Stimulated activated CD8-positive, alpha-beta memory T cell treated with anti-CD3 and anti-CD28 coated beads, Interleukin-15, amount 100 ng/mL, for 1 hour (primary cell): ENCODE measurements at places on chromosomes 5 and 9.

DNA sequence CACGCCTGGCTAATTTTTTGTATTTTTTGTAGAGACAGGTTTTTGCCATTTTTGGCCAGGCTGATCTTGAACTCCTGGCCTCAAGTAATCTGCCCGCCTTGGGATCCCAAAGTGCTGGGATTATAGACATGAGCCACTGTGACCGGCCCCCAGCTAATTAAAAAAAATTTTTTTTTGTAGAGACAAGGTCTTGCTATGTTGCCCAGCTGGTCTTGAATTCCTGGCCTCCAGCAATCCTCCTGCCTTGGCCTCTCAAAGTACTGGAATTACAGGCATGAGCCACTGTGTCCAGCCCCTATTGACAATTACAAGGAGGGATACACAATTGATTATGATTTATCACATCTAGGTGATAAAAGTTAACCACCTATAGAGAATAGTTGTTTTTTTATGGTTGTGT is 59.5 kb downstream of the NR2F1 start:
- DNase-seq: no peak

- DNase-seq: no peak
Measured at GRCh38 chr5:149399775-149400174, 20.7 kb upstream of the IL17B start.

- DNase-seq: no peak
Measured at GRCh38 chr9:36559036-36559695, 13.5 kb upstream of the MELK start.

GRCh38 chr9:129938291-129938979 is 103.2 kb downstream of the USP20 start:
- DNase-seq: no peak
